ENCODE measurements at places on chromosomes 6 and 20.

DNA sequence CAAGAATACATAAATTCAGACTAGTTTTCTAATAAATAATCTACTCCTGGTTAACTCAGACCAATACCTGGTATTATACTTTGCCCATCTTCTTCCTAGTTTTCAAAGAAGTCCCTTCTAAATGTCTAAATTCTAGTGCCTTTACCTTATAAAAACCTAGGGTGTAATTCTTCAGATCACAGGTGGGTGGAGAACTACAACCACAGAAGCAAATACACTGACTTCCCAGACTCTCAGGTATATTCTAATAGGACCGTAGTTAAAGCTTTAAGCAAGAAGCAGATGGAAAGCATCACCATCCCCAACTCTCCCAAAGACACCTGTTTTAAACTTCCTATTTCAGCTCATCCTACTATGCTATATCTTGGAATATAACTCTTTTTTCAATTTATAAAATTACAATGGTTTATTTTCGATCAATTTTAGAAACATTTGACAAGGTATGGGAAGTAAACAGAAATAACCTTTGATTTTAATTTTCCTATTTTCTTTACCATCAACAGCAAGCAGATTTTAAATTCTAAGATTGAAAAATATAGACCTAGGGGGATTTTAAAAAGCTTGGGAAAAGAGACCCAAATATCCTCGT, 15.8 kb downstream of the MAN1A1 start:
- DNase-seq, result no peak

- no peak for DNase-seq
Observed at GRCh38 chr6:98875375-98875774, 41.0 kb downstream of the POU3F2 start.

- no peak for DNase-seq
Observed at GRCh38 chr20:52992632-52993031, 20.5 kb downstream of the TSHZ2 start.

DNA sequence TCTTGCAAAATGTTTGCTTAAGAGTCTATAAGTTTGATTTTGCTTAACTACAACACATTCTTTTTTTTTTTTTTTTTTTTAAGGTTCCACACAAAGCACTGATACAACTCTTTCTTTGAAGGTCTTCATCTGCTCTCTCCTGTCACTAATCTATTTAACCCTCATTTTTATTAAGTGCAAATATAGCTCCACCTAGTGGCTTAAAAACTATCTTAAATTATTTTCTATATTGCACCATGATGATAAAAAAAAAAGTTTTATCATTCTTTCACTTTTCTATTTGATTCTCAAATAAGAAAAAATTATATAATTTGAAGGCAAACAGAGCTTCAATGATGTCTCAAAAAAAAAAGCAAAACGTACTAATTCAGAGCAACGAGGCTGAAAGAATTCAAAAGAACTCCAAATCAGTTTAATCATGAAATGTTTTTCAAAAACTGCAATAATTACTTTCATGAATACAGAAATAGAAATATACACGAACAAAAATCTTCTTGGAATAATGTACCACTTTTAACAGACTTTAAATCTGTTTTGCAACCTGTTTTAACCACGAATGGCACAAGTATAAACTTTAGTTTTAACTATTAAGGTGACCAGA, 12.8 kb downstream of the ESF1 start:
- no peak for DNase-seq

DNA sequence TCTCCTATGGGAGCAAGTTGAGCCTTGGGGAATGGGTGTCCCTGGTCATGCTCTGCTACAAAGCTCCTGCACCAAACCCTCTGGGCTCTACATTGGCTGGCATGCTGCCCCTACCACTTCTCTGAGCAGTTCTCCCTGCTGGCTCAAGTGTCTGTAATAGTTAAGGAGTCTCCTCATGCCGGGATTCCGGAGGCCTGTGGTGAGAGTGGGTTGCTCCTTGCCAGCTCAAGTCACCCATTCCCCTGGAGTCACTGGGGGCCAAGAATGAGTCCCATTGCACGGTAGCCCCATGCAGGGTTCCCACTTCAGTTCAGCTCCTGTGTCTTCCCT, 173.9 kb downstream of the PRDM13 start:
- no peak for DNase-seq

- no peak for DNase-seq
Observed at GRCh38 chr6:124294574-124295200, 491.0 kb downstream of the NKAIN2 start.

GRCh38 chr6:10831609-10832008, 6.7 kb downstream of the MAK start:
- DNase-seq, result no peak

GRCh38 chr6:122735582-122735981, 43.9 kb upstream of the FABP7 start:
- DNase-seq, result no peak

GRCh38 chr6:156163311-156163710, 613.9 kb upstream of the ARID1B start:
- DNase-seq, result no peak

DNA sequence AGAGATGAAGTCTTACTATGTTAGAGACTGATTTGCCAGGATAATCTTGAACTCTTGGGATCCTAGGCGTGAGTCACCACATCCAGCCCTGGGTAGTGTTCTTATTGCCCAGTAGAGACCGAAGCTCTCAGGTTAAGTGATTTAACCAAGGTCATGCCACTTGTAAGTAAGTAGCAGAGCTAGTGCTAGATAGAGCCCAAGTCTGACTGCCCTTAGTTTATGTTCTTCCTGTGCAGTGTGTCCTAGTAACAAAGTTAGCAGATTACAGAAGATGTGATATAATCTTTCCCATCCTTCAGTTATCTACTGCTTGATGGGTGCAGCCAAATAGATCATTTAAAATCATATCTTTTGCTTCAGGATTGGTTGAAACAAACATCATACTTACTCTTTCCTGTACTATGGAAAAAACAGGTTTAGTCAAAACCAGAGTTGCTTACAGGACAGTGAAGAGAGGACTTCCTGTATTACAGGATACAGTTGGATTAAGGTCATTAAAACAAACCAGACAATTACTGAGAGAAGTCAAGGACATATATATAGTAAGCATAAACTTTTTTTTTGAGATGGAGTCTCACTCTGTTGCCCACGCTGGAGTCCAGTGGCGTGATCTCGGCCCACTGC, 9.5 kb upstream of the PABPC1L start:
- no peak for DNase-seq

GRCh38 chr6:24122139-24122538, 3.9 kb upstream of the NRSN1 start:
- no peak for DNase-seq

GRCh38 chr6:72946774-72947173, 278.5 kb downstream of the KHDC1L start:
- no peak for DNase-seq

DNA sequence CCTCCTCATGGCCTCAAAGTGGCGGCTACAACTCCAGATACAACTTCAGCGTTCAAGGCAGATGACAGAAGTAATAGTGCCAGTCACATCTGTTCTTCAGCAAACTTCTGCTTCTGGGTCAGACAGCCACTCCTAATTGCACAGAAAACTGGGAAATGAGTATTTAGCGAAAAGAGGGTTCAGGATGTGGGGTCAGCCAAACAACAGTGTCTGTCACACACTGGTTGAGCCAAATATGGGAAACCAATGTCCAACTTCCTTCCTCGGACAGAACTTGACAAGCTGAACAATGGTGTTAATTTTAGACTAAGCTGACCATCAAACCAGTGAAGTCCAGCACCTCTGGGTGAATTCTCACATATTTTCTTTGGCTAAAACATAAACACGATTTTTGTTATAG, 22.1 kb downstream of the NUDT3 start:
- DNase-seq, result no peak

DNA sequence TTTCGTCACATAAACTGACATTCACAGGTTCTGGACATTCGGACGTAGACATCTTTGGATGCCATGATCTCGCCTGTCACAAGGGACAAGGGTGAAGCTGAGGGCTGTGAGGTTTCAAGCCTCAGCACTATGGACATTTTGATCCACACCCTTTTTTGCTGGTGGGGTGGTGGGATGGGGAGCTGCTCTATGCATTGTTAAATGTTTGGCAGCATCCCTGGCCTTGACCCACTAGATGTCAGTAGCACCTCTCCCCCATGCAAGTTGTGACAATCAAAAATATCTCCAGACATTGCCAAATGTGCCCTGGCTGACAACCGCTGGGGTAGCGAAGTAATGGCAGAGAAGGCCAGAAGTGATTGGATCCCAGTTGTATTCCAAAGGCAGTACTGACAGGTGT, 229.4 kb downstream of the TSHZ2 start:
- DNase-seq, result no peak

DNA sequence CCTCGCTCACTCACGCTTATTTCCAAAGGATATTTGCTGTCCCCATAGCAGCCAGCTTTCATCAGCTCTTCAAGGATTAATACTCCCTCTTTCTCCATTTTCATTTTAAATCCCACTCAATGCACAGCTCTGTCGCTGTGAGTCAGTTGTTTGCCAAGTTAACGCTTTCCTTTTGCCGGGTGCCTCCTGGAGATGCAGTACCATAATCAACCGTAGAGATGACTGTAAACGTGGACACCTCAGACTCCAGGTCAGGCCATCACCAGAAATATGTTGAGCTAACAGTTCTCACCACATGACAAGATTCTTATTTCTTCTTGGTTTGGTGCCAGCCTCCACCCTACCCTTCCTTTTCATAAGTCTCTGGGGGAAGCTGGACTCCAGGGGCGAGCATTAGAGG, 66.6 kb upstream of the TAB2 start:
- no peak for DNase-seq

- DNase-seq, result no peak
Observed at GRCh38 chr20:45117581-45117980, 2.6 kb upstream of the WFDC5 start.

GRCh38 chr20:59385480-59385879, 85.1 kb downstream of the EDN3 start:
- DNase-seq, result peak; percentile 35

DNA sequence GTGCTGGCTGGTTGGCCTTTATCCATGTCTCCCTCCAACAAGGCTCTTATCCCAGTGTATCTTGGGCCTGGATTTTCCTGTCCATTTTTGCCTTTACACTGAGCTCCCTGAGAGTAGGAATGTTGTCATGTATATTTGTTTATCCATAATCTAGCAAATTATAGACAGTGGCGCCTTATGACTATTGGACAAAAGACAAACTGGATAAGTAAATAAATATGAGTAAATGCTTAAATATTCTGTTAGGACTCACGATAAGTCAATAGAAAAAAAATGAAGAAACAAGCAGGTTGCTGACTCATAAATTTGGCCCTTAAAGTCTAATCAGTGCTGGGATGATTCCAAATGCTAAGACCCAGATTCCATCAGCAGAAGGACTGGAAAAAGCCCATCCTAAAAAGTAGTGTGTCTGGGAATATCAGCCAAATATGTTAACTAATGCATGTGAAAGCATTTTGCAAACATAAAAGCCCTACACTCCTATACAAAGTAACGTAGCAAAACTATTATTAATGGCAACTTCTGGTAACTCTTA, 55.0 kb upstream of the PCSK2 start:
- DNase-seq, result no peak

- DNase-seq, result no peak
Observed at GRCh38 chr6:21046276-21046675, 512.0 kb downstream of the CDKAL1 start.

- no peak for DNase-seq
Observed at GRCh38 chr6:28600245-28600644, 74.6 kb downstream of the GPX5 start.

GRCh38 chr6:79993012-79993910, 11.2 kb upstream of the TTK start:
- DNase-seq, result no peak

DNA sequence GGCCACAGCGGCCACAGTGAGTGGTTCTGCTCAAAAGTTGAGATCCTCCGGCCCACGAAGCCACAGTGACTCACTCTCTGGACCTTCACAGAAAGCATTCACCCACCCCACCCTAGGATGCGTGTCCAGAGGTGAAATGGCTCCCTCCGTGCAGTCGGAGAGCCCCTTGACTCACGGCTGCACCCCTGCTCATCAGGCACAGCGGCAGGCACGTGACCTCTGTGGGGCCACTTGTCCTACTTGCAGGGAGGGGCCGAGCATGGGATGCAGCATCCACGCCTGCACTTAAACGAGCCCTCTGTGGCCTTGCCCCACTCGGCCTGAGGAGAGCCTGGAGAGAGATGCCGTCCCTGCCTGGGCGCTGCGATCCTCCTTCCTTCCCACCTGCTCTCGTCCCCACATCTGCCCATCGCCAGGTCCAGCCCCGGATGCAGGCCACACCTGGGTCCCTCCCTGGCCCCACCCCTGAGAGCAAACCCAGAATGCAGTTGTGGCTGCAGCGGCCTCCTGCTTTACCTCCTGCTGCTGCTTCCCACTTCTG, 28.7 kb downstream of the NTSR1 start:
- DNase-seq, result peak; percentile 19

DNA sequence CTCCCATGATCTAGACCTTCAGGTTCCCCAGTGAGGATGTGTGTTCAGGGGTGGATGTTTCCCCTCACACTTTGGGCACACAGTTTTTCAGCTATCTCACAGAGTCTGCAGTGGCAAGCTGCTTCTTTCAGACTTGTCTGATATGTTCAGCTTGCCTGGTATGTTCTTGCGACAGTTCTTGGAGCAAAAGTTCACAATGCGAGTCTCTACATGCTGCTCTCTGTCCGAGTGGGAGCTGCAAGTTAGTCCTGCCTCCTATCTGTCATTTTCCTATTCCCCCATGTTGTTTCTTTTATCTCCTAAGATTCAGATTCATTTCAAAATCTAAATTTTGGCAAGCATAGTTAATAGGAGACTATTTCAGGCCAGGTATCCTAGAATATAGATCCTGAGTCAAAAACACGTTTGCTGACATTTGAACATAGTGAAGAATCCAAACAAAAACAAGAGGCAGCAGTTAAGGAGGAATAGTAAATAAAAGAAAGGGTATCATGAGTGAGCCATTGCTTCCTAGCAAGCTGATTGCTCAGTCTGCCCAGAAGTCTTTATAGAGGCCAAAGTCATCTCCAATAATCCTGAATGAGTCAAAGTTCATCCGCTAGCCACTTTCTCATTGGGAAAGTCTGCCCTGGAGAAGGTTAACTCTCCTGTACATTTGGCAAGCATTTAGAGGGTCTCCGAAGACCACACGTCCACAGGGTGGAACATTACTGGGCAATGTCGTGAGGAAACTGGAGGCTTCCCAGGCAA, 140.2 kb upstream of the MOCS1 start:
- DNase-seq, result no peak

GRCh38 chr6:26330859-26331217, 34.2 kb upstream of the BTN3A2 start:
- no peak for DNase-seq
